ENCODE measurements at places on chromosomes 2 and 18. TPM values are rescaled to one million over a fixed set of nuclear protein-coding genes. Genes with fewer than 3 reads are reported as not detected.

The HAAO gene
- total RNA-seq = 0.80 TPM

- no peak overlapping the region for H3K4me3 ChIP-seq
- H3K36me3 ChIP-seq = no peaks in the 10 kb centered on the region
- no peak overlapping the region for H3K27ac ChIP-seq
- no peaks in the 10 kb centered on the region for H3K27me3 ChIP-seq
- no peaks in the 10 kb centered on the region for H3K4me1 ChIP-seq
Measured at GRCh38 chr2:111534910-111535352, 349.1 kb downstream of the ANAPC1 start.

The PLGLB2 gene
- 5.7 TPM for total RNA-seq

The RUFY4 gene
- 1.5 TPM for total RNA-seq

DNA sequence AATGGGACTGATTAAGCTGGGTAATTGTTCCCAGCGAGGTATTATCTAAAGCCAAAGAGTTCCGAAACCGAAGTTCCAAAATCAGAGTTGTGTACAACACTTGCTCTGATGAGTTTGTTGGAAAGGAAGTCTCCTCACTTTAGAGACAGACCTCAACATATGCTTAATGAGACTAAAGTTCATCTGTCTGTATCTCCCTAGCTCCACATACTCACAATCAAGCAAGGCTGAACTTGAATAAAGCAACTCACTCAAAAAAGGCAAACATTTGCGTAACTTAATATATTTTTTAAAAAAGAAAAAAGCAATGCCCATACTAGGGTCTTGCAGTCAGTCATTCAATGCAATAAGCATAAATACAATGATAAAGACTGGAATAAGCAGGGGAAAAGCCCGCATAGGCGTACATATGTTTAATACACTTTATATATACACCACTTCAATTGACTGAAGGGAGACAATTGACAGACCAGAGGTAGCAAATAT lies 60.0 kb downstream of the IRS1 start:
- H3K27me3 ChIP-seq = no peaks in the 10 kb centered on the region
- H3K36me3 ChIP-seq = peaks cover 5% of the 10 kb centered on the region
- DNase-seq = no peak
- H3K27ac ChIP-seq = no peak overlapping the region
- H3K4me3 ChIP-seq = no peak overlapping the region

The EXOC6B gene
- total RNA-seq = 20.1 TPM

The KIF1A gene
- not detected for total RNA-seq

- no peaks in the 10 kb centered on the region for H3K27me3 ChIP-seq
- no peak for DNase-seq
- H3K27ac ChIP-seq = no peak overlapping the region
Measured at GRCh38 chr2:105961599-105962146, 217.0 kb downstream of the NCK2 start.

GRCh38 chr2:238645095-238645494 lies 202.8 kb upstream of the TWIST2 start:
- H3K36me3 ChIP-seq = no peaks in the 10 kb centered on the region
- H3K4me3 ChIP-seq = no peak overlapping the region
- H3K27me3 ChIP-seq = peaks cover 11% of the 10 kb centered on the region
- H3K27ac ChIP-seq = no peak overlapping the region

DNA sequence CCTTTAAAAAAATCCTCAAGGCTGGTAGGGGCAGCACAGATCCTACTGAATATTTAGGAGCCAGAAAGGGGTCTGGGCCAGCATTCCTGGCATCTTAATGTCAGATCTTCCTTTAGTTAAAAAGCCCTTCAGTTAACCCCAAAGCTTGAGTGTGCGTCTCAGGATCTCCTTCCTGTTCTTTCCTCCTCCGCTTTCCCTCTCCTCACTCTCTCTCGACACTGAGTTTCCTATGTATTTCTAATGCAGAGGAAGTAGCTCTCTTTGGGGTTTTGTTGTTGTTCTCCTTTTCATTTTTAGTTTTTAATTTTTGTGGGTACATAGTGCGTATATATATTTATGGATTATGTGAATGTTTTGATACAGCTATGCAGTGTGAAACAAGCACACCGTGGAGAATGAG lies 109.9 kb upstream of the COPS8 start:
- no peak for DNase-seq

DNA sequence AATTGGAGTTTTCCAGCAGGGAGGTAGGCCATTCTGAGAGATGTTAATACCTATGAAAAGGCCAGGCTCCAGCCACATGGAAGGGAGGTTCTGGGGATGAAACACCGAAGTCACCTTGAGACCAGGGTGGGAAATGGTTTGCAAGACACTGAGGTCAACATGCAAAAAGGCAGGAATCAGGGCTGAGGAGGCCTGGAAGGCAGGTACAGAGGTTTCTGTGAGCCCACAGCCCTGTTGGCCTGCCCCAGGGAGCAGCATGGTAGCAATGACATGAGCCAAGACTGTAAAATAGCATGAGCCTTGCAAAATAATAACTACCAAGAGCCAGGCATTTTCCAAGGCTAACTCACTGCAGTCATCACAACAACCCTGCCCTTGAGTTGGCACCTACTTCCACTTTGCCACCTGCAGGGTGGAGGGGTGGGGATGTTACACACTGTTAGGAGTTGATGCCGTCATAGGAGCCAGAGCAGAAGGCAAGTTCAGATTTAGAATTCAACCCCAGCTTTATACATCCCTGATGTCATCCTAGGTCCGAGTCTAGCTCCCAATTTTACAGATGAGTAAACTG lies 61.3 kb downstream of the ZBTB7C start:
- no peak for DNase-seq
- no peaks in the 10 kb centered on the region for H3K4me1 ChIP-seq
- no peaks in the 10 kb centered on the region for H3K36me3 ChIP-seq
- peaks cover 4% of the 10 kb centered on the region for H3K27me3 ChIP-seq

The GALNT14 gene
- 0.36 TPM for total RNA-seq

The STK17B gene
- 331 TPM for total RNA-seq

GRCh38 chr2:117351396-117351795 lies 463.1 kb upstream of the DDX18 start:
- no peak overlapping the region for H3K27ac ChIP-seq
- H3K4me1 ChIP-seq = no peaks in the 10 kb centered on the region
- no peaks in the 10 kb centered on the region for H3K36me3 ChIP-seq
- DNase-seq = no peak
- H3K4me3 ChIP-seq = no peak overlapping the region

DNA sequence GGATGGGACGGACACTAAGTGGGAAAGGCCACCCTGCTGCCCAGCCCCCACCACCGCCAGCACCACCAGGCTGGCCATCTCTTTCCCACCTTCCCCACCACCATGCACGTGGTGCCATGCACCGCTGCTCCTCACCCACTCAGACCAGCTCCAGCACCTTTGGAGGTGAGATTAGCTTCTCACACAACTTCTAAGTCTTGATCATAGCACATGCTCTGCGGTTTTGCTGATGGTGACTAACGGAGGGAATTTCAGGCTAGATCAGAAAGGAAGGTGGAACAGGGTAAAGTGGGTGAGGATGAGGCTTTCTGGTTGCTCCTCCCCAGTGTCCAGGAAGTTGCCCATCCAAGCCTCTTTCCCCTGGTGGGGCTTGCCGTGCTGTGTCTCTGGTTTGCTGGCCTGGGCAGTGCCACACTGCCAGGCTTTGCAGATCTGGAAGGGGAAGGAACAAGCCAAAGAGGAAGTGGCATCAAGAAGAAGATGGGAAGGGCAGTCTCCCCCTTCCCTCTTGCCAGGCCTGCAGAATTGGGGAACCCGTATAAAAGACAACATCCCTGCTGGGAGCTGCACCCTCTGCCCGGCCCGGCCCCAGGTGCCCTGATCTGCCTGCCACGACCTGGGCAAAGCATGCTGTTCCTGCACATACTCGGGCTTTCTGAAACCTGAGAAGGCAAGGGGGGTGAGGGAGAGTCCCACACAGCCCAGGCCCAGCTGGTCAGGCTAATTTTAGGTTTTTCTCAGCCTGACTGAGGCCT lies 44.3 kb upstream of the CAB39 start:
- no peak overlapping the region for H3K4me3 ChIP-seq
- no peak for DNase-seq
- no peak overlapping the region for H3K27ac ChIP-seq
- H3K36me3 ChIP-seq = no peaks in the 10 kb centered on the region
- no peaks in the 10 kb centered on the region for H3K27me3 ChIP-seq
- H3K4me1 ChIP-seq = peaks cover 70% of the 10 kb centered on the region

DNA sequence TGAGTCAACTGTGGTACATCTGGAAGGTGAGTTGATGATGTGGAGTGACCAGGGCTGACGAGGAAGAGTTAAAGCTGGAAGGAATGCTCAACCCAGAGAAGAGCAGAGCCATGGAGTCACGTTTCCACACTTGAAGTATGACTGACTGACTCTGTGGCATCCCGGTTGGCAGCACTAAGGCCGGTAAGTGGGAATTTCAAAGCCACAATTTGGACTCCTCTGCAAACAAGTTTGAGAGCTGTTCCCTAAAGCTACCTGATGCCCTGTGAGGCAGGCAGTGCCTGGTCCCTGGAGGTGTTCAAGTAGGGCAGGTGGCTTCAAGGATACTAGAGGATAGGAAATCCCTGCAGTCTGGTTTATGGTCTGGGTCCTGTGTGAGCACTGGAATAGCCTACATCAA lies 69.3 kb upstream of the ITGB6 start:
- no peak for DNase-seq
- peaks cover 3% of the 10 kb centered on the region for H3K36me3 ChIP-seq
- H3K4me3 ChIP-seq = peak overlapping the region; percentile 87
- peaks cover 31% of the 10 kb centered on the region for H3K4me1 ChIP-seq

GRCh38 chr2:196322973-196323810 lies 151.8 kb upstream of the STK17B start:
- H3K4me3 ChIP-seq = no peak overlapping the region
- no peak for DNase-seq
- H3K4me1 ChIP-seq = no peaks in the 10 kb centered on the region
- no peak overlapping the region for H3K27ac ChIP-seq

The FAM110C gene
- 0.91 TPM for total RNA-seq

DNA sequence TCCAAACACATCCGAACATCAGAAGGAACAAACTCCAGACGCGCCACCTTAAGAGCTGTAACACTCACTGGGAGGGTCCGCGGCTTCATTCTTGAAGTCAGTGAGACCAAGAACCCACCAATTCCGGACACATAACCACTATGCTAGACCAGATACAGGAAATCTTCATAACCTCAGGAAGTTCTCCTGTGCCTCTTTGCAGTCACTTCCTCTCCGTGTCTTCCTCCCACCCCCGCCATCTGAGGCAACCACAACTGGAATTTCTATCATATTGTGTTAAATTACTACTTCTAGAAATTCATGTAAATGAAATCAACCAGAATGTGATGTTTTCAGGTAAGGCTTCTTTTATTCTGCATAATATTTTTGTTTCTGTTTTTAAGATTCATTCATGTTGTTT lies 631.0 kb upstream of the NXPH2 start:
- H3K27ac ChIP-seq = no peak overlapping the region
- no peaks in the 10 kb centered on the region for H3K4me1 ChIP-seq
- no peak overlapping the region for H3K4me3 ChIP-seq
- no peaks in the 10 kb centered on the region for H3K36me3 ChIP-seq
- DNase-seq = no peak

The PTH2R gene
- total RNA-seq = not detected

DNA sequence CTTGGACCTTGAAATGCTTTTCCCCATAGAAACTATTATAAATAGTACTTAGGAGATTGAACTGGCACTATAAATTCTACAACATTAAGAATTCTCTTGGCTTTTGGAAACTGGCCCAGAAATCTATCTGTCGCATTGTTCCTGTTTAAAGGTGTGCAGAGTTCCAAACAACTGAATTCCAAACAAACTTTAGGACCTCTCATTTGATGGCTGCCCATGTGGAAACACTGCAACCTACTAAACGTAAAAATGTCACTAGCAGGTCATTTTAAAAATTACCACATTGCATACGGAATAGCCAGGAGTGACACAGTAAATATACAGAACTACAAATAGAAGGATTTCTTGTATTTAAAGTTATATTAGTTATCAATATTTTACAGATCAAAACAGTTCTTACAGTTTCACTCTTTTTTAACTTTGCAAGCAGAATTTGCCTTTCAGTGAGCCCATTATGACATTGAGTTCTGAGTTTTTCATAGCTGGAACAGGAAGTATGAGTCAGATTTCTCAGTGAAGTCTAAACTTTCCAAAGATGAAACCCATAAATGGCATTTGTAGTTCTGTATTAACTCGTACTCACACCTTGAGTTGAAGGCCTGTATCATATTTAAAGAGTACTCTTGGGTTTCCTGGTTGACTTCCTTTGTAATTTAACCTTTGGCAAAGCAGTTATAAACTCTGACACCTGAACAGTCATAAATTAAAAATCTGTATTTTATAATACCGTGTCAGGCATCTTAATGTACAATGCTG lies 142.3 kb upstream of the BOD1L2 start:
- peak overlapping the region; percentile 19 for H3K27ac ChIP-seq
- H3K27me3 ChIP-seq = no peaks in the 10 kb centered on the region
- H3K4me1 ChIP-seq = peaks cover 23% of the 10 kb centered on the region
- DNase-seq = no peak

DNA sequence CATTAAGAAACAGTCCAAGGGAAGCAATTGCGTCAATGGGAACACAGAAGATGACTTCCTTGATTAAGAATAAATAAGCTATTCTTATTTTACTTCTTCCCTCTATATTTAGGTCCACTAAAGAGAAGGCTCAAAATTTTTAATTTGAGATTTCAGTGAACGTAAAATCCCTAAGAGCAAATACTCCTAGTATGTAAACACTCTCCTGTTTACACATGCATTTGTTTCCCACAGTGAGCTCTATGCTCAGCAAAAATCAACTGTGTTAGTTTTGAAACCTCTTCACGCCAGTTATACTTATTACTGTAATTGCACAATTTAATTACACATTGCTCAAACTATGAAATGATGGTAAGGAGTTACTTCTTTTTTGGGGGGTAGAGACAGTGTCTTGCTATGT lies 8.8 kb downstream of the SLC39A6 start:
- no peaks in the 10 kb centered on the region for H3K27me3 ChIP-seq
- no peak overlapping the region for H3K27ac ChIP-seq

DNA sequence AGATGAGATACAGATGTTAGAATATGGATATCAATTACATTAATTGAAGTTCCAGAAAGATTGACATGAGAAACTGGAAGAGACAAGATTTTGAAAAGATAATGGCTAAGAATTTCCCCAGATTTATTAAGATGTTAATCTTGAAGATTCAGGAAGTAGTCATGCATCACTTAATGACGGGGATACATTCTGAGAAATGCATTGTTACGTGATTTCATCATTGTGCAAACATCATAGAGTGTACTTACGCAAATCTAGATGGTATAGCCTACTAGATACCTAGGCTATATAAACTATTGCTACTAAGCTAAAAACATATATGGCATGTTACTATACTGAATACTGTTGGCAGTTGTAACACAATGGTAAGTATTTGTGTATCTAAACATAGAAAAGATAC lies 6.8 kb upstream of the CHMP3 start:
- H3K27me3 ChIP-seq = peaks cover 1% of the 10 kb centered on the region
- H3K36me3 ChIP-seq = no peaks in the 10 kb centered on the region
- no peaks in the 10 kb centered on the region for H3K4me1 ChIP-seq
- H3K27ac ChIP-seq = no peak overlapping the region
- no peak for DNase-seq

The UPP2 gene
- not detected for total RNA-seq

DNA sequence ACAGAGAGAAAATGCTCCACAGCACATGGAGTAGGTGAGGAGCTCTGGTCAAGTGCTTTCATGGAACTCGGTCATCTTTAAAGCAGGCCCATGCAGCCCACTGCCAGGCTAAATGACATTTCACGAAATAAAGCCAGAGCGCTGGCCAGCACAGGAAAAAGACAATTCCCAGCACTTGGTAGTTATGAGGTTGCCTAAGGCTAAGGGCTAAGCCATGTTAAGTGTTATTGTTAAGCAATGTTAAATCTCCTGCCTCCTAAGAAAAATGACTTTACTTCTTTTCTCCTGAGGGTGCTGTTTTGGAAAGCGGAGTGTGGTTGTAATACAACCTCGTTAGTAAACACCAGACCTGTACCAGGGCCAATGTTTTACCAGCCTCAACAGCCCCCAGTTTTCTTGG lies 125.9 kb upstream of the NRP2 start:
- peaks cover 2% of the 10 kb centered on the region for H3K36me3 ChIP-seq
- no peak overlapping the region for H3K27ac ChIP-seq
- H3K27me3 ChIP-seq = peaks cover 2% of the 10 kb centered on the region
- H3K4me3 ChIP-seq = no peak overlapping the region
- no peak for DNase-seq
